ENCODE measurements at places on chromosomes 6 and 20.

DNA sequence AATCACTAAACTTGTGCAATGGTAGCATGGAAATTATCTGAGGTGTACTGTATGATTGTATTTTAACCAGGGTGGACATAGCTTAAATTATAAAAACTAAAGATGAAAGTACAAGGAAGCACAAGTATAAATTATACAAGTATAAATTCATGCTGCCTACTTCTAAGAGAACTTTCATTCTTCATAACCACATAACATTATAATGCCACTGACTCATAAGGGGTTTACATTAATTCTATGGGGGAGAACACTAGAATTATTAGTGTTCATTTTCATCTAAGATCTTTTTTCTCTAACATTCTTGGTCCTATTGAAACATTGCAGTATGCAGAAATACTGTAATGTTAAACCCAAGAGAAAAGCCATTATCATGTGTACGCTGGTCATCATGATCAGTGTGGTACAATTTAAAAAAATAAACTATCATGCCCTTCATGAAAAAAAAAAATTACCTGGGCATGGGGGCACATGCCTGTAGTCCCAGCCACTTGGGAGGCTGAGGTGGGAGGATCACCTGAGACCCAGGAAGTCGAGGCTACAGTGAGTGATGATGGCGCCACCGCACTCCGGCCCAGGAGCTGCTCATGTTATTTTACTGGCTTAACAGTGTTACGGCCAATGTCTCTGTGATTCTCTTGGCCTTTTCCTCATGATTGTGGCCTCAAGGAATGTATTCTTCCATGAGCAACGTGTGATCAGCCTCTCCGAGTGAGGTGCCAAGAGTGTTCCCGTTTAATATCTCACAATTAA lies 25.9 kb upstream of the AHCY start:
- DNase-seq: no peak

DNA sequence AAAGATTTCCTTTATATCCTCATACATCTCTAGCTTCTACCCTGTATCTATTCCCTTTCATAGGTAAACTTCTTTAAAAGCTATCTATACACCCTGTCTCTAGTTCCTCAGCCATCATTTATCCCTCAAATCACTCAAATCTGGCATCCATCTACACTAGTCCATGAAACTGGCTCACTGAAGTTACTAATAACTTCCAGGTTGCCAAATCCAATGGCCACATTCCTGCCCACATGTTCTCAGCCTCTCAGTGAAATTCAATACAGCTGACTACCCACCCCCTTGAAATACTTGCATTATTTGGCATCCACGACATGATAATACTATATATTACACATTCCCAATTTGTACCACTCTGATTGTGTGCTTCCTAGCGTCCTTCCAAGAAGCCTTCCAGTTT lies 8.7 kb downstream of the REPS1 start:
- no peak for DNase-seq

DNA sequence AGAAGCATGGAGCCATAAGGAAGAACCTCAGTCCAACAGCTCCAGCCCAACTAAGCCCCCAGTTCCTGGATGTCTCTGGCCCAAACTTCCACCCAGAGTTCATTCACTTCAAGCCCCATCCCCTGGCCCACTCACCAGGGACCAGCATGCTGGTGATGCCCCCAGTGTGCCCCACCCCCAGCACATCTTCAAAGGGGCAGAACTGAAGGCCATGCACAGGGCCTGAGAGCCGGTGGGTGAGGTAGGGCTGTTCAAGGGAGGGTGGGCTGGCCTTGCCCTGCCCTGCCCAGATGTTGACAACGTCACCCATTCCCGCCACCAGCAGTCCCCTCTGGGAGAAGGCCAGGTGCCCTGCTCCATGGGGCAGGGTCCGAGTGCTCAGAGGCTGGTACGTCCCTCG lies 3.6 kb downstream of the B3GALT4 start:
- DNase-seq: no peak

DNA sequence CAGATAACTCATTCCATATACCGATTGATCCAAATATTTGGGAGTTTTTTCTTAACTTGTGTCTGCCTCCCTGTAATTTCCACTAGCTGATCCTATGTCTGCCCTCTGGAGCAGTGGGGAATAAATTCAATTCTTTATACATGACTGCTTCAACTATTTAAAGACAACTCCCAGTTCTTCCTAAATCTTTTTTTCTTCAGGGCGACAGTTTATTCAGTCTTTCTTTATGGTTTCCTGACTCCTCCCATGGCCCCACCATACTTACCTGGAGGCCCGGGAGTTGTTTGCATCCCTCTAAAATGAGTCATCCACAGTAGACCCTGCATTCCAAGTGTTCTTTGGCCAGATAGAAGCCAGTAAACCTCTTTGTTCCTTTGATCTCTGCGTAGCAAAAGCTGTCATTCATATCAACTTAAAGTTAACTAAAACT lies 73.6 kb downstream of the LCA5 start:
- peak; percentile 86 for DNase-seq

Measured in LoVo (cell line).